ENCODE measurements at places on chromosomes 1 and 21.

GRCh38 chr1:201773764-201774163 lies 55.2 kb upstream of the IPO9 start:
- no peak for DNase-seq

DNA sequence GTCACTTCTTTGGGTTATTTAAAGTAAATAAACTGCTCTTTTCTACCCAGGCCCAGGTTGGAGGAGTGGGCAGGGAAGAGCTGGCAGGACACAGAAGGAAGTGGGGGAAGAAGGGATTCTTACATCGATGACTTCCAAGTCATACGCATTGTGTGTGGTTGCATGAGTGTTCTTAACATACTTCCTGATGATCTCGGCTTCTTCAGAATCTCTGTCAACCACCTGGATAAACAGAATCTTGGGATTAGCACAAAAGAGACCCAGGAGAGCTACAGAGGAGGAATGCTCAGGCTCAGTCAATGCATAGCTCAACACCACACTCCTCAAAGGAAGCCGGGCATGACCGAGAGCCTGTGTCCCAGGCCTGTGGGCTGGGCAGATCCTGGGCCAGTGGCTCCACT lies 42.1 kb downstream of the PARP1 start:
- no peak for DNase-seq

GRCh38 chr1:1627261-1627828 lies 4.6 kb upstream of the MMP23B start:
- DNase-seq: no peak

GRCh38 chr21:31895077-31895835 lies 22.4 kb downstream of the HUNK start:
- peak; percentile 65 for DNase-seq

DNA sequence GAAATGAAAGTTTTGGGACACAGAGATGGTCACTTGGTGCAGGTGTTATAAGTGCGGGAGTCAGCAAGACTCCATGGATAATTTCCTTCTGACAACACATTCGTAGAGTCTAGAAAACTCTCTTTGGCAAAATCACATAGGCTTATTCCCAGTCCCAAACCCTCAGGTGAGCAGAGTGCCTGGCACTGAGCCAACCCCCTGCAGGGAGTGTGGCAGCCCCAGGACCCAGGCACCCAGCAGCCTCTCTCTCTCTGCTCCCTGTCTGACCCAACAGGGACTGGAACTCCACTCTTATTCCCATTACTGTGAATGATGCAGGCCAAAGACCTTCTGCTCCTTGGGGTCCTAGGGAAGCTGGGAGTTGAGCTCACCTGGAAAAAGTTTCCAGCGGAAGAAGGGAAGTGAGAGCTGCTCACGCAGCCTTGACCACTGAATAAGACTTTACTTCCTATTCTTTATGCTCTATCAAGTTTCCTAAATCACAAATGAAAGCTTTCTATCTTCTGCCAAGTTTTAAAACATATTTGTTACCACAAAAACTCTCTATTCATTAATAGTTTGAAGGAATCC lies 132.6 kb upstream of the ETV3 start:
- DNase-seq: no peak

GRCh38 chr1:164033782-164034181 lies 525.2 kb upstream of the PBX1 start:
- no peak for DNase-seq

DNA sequence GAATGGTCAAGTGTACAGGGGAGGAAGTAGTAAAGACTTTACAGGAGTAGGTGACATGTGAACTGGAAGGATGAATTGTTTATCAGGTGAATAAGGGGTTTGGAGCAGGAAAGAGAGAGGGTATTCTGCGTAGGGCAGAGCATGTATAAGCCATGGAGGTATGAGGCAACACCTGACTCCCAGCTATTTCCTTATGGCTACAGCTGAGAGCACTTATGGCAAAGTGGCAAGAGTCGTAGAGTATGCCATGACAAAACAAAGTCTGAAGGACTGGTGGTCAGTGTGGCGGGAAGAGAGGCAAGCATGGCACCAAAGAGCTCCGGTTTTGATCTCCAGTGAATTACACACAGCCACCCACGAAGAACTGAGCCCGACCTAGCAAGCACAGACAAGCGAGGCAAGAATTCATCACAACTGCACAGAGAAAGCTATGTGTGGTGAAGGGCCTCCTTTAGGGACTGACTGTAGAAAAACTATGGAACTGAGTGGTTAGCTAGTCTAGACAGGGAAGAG lies 9.0 kb upstream of the ELOVL1 start:
- DNase-seq: no peak

GRCh38 chr1:112172294-112172882 lies 182.9 kb upstream of the KCND3 start:
- peak; percentile 73 for DNase-seq

DNA sequence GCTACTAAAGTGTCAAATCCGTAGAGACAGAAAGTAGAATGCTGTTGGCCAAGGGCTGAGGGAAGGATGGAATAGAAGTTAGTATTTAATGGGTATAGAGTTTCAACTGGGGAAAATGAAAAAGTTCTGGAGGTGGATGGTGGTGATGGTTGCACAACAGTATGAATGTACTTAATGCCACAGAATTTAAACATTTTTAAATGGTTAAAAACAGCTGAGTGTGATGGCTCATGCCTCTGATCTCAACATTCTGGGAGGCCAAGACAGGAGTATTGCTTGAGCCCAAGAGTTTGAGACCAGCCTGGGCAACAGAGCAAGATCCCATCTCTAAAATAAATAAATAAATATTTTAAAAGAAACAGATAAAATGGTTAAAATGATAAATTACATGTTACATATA lies 44.5 kb downstream of the PIK3R3 start:
- no peak for DNase-seq

DNA sequence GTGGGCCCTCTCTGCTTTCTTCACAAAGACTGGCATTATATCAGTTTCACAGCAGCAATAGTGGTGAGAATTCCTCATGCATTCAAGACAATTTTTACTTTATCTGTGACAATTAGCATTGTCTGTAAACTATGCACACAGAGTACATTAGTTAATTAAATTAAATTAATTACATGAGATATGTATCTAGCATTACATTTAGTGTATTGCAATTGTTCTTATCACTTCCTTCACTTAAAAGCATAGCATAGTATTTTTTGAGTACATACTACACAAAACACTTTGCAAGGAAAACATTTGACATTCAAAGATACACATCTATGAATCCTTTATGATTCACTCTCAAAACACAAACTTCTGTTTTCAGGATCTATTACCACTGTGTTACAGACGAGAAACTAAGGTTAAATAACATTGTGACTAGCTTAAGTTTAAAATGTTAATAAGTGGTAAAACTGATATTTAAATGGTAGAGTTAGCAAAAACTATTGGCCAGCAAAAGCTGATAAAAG lies 1542.6 kb downstream of the PLA2G4A start:
- DNase-seq: no peak

DNA sequence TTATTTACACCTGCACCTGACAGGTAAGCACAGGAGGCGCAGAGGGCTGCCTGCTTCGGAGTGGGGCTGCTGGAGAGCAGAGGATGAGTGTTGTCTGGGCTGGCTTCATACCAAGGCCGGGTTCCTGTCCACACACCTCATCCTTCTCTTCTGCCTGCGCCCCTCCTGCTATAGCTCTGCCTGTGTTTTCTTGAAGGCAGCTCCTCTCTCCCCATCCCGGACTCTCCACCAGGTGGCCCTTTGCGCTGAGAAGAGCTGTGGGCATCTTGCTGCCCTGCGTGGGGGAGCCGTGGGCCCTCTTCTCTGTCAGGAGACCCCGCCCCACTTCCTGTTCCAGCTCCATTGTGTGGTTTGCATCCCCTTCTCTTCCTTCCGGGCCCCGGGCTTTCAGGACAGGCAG lies 35.0 kb downstream of the ARHGEF10L start:
- DNase-seq: no peak

DNA sequence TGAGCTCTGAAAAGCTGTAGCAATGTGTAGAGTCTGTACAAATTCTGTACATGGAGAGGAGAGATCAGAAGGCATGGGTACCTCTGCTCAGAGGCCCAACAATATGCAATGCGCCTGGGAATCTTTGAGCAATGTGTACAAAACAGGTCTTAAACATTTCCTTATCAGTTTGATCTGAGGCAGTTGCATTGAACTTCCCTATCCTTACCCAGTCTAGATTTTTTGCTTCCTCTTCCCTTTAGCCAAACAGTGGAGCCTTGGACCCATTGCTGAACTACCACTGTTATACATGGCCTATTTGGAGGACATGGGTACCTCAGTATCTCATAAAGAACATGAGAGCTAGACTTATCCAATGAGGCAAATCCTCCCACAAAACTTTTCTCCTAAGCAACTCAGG lies 12.6 kb upstream of the MNDA start:
- DNase-seq: no peak

GRCh38 chr1:46081619-46082018 lies 50.8 kb downstream of the PIK3R3 start:
- DNase-seq: no peak

DNA sequence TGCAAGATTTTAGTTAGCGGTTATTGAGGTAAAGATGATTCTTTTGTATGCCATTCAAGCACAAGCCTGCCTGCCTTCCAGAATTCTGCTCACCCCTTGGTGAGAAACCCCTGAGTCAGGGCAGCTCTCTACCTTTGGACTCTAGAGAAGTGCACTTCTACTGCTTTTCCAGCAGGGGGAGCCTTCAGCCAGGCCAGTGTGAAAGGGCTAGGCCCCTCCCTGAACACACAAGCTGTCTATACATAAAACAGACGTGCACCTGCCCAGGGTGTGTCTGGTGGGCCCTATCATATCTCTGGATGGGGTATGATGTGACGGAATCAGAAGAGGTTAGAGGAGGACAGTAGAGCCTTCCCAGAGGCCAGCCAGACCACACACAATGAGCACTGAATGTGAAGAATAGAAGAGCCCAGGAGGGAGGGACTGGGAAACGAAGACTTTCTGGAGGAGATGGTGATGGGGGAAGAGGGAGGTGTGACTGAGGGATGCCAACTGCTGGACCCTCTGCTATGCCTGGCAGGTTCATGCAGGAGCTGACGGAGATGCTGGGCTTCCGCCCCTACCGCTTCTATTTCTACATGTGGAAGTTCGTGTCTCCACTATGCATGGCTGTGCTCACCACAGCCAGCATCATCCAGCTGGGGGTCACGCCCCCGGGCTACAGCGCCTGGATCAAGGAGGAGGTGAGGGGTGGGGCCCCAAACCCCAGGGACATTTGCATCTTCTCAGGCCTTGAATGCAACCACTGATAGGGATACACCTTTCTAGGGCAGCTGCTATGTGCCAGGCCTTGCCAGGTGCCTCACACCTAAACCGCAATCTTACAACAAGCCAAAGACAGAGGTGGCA lies 13.0 kb upstream of the KCNC4 start:
- DNase-seq: peak; percentile 58

DNA sequence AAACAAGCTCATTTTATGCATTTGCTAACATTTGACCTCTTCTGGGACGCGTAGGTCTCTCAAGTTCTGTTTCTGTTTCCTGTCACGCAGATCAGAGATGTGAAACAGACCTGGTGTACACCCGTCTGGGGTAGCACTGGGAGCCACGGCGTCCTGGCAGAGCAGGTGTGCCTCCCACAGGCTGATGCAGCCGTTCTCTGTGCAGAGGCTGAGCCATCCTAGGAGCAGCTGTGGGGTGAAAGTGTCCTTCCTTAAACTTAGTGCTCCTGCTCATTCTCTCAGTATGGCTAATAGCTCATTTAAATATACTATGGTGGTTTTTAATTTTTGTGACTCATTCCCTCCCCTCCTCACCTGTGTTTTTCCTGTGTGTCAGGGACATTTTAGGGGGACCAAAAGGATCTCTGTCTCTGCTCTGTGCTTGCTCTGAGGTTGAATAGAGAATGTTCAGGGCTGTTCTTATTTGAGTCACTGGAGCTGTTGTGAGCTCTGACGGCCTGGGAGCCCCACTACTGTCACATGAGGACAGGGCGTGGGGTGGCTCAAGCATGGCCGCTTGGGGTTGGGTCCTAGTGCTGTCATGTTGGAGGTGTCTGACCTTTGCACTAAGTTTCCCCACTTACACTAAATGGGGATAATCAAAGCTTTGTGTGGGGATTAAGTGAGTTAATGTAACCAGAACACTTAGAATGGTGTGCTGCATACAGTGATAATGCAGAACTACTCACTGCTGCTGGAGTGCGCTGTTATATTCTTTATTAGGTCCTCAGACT lies 43.0 kb downstream of the GALNT2 start:
- DNase-seq: no peak

DNA sequence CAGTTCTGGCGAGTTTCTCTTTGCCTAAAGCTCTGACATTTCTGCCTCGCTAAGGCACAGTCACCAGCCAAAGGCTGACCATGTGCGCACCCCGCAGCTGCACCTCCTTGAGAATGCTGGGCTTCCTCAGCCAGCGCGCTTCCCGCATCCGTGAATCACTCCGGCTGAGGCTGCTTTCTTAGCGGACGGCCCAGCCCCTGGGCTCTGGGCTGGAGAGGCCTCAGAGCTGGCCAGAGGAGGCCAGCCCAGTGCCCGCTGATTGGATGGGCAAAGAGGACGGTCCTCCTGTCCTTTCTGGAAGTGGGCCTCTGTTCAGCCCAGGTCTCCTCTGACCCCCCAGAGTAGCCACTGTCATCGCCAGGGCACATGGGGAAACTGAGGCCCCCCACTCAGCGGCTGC lies 56.1 kb downstream of the PRDM16 start:
- DNase-seq: no peak

GRCh38 chr1:228059634-228060457 lies 22.7 kb upstream of the ARF1 start:
- DNase-seq: peak; percentile 61

DNA sequence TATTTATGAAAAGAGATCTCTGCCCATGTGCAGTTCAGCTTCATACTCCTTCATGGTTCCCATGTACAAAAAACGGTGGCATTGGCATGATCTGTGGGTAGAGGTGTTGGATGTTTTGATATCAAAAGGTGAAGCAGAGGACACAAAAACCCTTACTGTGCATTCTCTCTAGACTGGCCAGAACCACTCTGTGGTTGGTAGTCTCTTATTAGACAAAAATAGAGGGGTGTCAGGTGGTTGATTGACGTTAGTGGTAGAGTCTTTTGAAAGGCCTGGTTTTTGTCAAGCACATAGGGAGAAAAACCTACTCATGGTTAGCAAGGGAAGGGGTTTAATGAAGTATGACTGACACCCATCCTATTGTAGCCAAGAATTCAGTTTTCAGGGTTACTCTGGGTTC lies 400.0 kb upstream of the TMPRSS15 start:
- DNase-seq: no peak

DNA sequence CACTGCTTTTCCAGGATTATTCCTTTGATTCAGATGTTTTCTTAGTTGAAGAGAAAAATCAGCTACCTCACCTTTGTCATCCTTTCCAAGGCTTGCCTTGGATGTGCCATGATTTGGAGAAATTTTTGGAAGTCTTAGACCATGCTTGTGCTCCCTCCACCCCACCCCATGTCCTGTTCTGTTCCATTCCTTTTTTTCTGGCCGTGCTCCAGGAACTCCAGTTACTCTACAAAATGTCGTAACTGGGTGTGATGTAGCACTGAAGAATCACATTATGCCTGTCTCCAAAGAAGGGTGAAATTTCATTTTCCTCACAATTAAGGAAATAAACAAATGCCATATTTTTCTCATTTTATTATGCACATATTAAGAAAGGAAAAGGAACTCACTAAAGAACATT lies 217.8 kb upstream of the ZRANB2 start:
- DNase-seq: no peak

GRCh38 chr1:204154568-204155255 lies 2.9 kb upstream of the ETNK2 start:
- peak; percentile 57 for DNase-seq

GRCh38 chr1:110783292-110783918 lies 89.5 kb upstream of the CD53 start:
- peak; percentile 63 for DNase-seq

- DNase-seq: no peak
Observed at GRCh38 chr1:99250728-99251127, 13.6 kb upstream of the PLPPR4 start.
